ENCODE measurements at places on chromosomes 11 and 22.

GRCh38 chr11:102139081-102139498 is 28.8 kb downstream of the YAP1 start:
- no peak for DNase-seq

DNA sequence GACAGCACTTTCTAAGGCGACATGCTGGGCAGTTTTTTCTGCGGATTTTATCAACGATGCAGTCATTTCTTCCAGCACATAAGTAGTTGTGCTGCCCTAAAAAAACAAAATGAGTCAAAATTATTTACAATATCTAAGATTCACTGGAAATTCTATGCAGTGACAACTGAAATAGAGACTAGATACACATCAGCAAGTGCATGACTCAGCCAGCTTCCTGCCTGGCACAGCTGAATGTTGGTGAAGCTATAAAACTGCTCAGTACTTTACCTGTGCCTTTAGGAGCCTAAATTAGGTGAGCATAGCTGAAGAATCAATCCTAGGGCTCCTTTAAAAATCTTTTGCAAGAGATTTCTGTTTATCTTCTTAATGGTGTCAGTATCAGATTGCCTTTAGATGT is 37.8 kb downstream of the PGR start:
- no peak for DNase-seq

DNA sequence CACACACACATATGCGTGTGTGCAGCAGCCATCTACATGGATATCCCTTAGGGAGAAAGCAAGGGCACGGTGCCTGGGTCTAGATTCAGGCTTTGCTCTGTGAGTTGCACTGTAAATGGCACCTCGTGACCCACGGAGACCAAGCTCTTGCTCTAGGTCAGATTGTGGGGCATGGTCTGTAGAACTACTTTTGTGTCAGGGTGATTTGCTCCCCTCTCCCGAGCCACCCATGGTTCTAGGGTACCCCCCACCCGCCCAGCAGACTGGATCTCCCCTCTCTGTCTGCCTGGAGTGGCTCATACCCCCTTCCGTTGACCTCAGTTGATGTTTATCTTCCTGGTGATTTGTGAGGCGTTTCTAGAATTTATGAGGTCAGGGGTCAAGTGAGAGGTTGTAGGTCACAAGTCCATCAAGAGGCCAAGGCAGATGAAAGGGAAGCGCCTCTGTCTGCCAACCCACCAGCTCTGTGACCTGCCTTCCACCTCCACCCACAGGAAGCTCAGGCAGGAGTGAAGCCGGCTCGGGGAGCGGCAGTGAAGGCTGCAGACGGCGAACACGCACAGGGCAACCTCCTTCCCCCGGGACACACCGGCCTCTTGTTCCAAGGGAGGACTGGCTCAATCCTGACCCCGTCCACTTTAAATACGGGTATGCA is 76.2 kb upstream of the TTLL12 start:
- peak; percentile 37 for DNase-seq

GRCh38 chr11:69221086-69221485 is 65.4 kb downstream of the SMIM38 start:
- no peak for DNase-seq

GRCh38 chr11:62546929-62547625 is 471 bp upstream of the AHNAK start:
- no peak for DNase-seq

- no peak for DNase-seq
Measured at GRCh38 chr11:11178671-11179638, 174.1 kb downstream of the CSNK2A3 start.

GRCh38 chr11:46983598-46983997 is 47.0 kb downstream of the CSTPP1 start:
- no peak for DNase-seq

- no peak for DNase-seq
Measured at GRCh38 chr22:29718949-29719898, 579 bp upstream of the CABP7 start.

GRCh38 chr11:12142909-12143308 is 32.5 kb downstream of the MICAL2 start:
- no peak for DNase-seq

- DNase-seq = no peak
Measured at GRCh38 chr11:87263979-87264378, 226.2 kb downstream of the TMEM135 start.

GRCh38 chr11:40129266-40129665 is 1330.2 kb downstream of the LRRC4C start:
- no peak for DNase-seq

- no peak for DNase-seq
Measured at GRCh38 chr11:8075119-8075726, 5.8 kb upstream of the TUB start.

- DNase-seq = no peak
Measured at GRCh38 chr11:17734986-17735817, 621 bp downstream of the KCNC1 start.
